T-helper 9 cell (primary cell): ENCODE measurements at places on chromosomes 1 and 21.

- DNase-seq = no peak
Measured at GRCh38 chr1:10773851-10774614, 22.4 kb downstream of the CASZ1 start.

DNA sequence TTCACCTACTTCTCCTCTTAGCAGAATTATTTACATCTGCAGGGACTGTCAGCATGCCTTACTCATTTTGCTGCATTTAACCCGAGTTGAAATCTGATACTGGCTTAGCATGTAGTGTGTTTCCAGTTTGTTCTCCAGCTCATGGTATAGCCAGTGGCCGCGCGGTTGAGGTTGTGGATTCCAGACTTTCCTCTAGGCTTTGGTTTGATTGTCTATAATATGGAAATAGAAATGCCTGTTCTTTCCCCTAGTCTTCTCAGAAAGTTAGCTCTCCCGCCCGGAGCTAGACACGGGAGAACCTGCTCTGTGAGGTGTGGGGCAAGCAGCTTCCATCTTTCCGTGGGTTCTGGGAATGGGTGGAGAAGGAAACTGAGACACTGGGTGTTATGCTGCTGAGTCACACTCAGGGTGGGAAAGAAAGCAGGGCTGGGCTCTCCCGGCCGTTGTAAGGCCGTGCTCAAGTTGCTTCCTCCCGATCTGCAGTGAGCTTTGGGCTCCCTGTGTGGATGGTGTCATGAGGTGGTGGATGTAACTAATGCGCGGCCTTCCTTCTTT is 206.8 kb upstream of the TMEM51 start:
- no peak for DNase-seq

- DNase-seq = no peak
Measured at GRCh38 chr21:34800797-34801518, 132.2 kb downstream of the CLIC6 start.

GRCh38 chr1:234218078-234218477 is 155.2 kb upstream of the COA6 start:
- no peak for DNase-seq

- DNase-seq = no peak
Measured at GRCh38 chr21:35697321-35697808, 363.0 kb downstream of the SETD4 start.

DNA sequence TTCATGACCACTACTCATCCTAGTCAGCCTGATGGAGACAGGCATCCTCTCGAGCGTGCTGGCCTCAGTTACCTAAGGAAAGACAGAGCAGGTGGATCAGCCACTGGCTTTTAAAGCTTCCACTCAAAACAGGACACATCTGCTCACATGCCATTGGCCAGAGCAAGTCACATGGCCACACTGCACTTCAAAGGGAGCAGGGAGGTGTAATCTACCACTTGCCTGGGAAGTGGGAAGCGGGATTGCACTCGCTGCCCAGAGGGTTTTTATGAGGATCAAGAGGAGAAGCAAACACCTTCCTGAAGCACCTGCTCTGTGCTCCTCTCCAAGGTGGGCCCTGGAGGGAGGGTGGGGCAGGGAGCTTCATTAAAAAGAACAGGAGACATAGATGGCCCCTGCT is 108.0 kb downstream of the TAS1R2 start:
- no peak for DNase-seq

DNA sequence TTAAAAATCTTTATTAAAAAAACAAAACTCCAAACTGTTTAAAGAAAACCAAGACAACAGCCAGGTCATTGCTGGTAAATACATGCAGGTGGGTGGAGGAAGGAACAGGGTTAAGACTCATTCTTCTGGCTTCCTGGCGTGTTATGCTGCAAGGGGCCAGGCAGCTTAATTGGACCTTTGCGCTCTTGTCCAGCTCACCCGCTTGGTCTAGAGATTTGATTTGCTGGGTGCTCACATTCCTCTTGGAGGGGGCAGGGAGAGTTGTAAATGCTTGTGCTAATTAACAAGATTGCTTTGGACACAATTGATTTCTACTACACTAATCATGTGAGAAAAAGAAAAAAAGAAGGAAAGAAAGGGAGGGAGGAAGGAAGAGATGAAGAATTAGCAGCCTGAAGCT is 10.5 kb downstream of the CEP104 start:
- DNase-seq = no peak

GRCh38 chr1:42529724-42530181 is 66.7 kb downstream of the CCDC30 start:
- no peak for DNase-seq

DNA sequence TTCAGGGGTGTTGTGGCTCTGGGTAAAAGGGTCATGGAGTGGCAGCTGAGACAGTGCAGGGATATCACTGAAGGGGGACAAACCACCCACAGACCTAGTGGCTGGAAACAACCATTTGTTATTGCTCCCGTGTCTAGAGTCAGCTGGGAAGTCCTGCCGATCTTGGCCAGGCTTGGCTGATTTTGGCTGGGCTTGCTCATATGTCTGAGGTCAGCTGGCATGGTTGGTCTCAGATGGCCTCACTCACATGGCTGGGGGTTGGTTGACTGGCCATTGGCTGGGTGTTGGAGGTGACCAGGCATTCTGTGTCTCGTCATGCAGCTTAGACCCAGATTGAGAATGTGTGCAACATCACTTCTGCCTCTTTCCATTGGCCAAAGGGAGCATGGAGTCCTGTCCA is 203.8 kb upstream of the POU3F1 start:
- DNase-seq = no peak

- no peak for DNase-seq
Measured at GRCh38 chr21:45354970-45355369, 50.0 kb upstream of the COL18A1 start.

GRCh38 chr1:11045428-11046269 is 1.4 kb downstream of the MASP2 start:
- no peak for DNase-seq

DNA sequence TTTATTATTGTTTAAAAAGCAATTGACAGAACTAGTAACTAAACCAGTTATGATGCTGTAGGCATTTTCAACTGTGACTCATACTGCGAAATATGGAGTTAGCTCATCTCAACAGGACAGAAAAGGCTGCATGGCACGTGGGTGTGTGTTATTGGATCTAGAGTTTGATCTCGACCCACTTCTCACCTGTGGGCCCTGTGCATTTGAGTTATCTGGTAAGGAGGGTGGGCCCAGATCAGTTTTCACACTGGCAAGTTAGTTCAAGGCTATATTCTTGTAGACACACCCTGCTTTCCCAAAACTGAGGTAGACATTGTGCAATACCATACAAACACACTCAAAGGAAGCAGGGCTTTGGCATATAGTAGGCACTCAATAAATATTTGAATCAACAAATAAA is 71.3 kb upstream of the PRDX6 start:
- DNase-seq = no peak

- no peak for DNase-seq
Measured at GRCh38 chr1:200625381-200625824, 4.9 kb upstream of the KIF14 start.

DNA sequence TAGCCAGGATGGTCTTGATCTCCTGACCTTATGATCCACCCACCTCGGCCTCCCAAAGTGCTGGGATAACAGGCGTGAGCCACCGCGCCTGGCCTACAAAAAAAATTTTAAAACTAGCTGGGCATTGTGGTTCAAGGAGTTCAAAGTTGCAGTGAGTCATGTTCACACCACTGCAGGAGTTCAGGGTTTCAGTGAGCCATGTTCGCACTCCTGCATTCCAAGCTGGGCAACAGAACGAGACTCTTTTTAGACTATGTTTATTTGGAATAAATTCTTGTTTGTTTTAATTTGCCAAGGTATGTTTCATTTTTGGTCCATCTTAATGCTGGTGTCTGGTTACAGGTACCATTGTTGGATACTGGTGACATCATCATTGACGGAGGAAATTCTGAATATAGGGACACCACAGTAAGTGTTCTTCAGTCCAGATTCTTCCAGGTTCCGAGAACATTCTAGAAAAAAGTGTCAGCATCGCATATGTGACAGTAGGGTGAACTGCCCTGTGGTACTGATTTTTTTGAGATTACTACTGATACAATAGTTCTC is 3.9 kb downstream of the PGD start:
- no peak for DNase-seq

DNA sequence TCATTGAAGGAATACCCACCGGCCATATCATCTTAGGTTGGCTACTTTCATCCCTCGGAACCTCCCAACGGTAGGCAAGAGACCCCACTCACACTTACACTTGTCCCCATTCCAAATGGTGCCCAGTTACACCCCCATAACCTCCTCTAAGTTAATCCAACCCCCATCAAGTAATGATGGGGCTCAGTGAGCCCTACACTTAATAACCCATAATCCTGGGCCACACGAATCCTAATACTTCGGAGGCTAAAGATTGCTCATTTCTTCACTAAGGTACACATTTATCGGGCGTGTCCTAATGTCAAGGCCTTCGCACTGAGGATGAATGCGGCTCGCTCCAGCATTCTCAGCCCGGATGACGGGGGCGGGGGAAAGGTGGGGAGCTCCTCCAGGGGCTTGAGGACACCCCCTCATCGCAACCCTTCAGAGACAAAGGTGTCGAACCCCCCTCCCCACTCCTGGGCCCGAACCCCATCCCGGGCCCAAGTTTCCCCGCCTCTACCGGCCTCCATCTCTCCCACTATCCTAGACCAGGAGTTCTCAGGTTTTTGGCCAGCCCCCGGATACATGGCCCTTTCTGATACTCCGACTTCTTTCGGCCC is 435 bp downstream of the ILF2 start:
- no peak for DNase-seq

- no peak for DNase-seq
Measured at GRCh38 chr1:238107322-238107721, 216.6 kb upstream of the ZP4 start.

DNA sequence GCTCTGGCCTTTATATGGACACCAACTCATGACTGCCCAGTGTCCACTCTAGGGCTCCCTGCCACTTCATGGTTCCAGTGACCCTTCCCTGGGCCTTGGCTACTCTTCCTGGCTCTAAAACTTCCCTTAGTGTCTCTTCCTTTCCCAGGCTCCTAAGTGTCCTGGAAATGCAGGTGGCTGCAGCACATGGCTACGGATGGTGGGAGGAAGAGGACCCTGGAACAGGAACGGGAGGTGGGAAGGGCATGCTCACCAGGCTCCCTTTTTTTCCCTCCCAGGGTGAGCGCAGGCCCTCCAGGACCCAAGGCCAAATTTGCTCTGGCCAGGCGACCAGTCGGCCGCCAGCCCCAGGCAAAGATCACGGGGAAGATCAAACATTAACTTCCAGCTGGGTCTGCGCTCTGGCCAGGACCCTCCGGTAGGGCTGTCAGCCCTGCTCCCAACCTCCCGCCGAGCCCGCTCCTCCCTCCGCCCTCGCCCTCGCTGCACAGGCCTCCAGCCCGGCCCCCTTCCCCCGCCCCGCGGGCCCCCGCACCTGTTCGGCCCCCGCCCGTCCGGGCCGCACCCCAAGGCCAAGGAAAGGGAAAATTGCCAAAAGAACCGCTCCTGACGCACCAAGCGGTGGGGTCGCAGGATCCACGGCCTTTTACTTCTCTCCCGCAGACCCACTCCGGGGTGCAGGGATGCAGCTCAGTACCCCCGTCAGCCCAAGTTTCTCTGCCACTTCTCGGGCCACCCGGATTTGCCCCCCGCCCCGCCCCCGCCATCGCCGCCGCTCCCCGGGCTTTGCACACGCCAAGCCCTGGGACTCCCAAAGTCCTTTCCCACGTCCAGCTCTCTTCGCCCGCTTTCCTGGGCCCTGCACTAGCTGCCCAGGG is 894 bp downstream of the TCEA3 start:
- no peak for DNase-seq

DNA sequence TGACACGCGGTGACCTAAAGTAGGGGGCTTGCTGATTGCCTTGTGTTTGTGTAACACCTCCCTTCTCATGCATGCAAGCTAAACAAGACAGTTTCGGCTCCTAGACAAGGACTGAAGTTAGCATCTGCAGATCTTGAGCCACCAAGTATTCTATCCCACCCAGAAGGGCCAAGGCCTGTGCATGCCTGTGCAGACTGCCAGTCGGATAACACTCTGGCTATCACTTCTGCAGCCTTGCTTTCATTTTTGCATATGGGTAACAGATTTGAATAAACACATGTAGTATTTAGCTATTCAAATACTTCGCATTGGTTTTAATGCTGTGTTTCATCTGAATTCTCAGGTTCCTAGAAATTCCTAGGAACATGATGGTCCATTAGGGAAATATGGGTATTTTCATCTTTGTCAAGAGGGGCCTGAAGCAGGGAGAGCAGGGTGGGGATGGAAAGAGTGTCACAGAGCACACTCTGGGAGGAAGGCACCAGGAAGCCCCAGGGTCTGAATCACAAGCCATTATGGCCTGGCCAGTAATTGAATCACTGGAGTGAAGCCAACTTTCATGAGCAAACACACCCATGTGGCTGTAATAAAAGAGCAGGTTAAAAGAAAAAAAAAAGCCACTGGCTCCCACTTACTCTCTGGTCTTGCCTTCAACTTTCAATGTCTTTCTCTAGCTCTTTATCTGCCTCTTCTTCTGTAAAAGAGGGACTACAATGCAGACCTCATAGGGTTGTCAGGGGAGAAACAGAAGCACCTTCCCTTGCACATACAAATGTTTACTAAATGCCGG is 28.3 kb downstream of the GADD45A start:
- DNase-seq = no peak

- no peak for DNase-seq
Measured at GRCh38 chr1:3542676-3543075, 68.6 kb downstream of the MEGF6 start.

DNA sequence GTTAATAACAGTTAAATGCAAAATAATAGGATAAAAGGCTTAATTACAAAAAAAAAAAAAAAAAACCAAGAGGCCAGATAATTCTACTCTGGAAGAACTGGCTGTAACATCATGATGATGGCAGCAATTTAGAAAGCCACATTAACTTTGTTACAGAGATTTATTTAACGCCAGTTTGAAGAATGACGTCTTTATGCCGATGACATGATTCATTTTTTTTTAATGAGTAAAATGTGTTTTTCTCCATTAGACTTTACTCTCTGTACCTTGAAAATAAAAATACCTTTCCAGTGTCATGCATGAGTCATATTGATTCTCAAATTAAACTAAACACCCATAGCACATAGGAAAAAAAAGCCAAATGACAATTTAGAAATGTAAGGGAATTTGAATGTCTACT is 226.1 kb downstream of the RGS7 start:
- no peak for DNase-seq

DNA sequence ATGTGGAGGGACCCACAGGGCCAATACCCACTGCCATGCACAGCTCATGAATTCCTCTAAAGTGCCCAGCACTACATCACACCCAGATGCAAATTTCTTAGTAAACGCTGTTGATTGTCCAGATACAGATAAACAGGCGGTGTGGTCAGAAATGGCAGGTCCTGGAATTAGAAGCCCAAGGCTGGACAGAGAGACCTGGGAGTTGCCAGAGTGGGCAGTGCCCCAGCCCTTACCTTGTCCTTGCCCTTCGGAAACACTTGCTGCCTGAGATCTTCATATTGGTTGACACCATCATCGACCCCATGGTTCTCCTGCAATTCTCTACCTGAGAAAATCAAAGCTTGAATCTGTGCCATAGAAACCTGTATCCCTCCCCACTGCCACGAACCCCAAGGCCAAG is 149.3 kb upstream of the ETV3 start:
- DNase-seq = no peak

DNA sequence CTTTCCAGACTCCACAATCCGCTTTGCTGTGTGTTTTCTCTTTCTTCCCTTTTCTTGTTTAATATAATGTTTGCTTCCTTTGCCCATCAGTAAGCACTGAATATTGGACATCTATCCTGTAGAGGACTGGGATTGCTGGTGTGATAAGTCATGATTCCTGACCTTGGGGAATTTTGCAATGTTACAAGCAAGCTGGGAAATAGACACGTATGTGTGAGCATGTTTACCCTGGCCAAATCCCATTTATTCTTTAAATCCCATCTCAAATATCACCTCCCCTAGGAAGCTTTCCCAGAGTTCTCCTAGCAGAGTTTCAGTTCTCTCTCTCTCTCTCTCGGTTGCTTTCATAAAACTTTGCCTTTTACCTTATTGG is 155.3 kb downstream of the ROR1 start:
- no peak for DNase-seq
